ENCODE measurements at places on chromosomes 4 and X.

DNA sequence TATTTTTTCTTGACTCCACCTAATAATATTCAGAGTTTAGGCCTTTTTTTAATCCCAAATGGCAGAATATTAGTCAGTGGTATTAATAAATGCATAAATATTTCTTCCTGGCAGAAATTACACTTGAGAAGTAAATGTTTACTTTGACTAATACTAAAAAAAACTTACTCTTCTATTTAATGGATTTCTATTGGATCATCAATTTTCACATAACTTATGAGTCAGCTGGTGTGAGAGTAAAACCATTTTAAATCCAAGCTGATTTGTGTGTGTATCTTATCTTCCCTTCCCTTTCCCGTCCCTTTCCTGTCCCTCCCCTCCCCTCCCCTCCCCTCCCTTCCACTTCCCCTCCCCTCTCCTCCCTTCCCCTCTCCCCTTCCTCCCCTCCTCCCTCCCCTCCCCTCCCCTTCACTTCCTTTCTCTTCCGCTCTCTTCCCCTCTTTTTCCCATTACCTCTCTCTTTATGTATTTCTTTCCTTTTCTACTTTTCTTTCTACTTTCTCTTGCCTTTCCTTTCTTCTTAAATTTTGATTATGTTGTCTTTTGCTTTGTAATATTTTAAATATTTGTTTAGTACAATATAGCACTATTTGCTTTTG lies 630.1 kb upstream of the EPHA5 start:
- no peak for DNase-seq

- no peak for DNase-seq
Measured at GRCh38 chrX:110920991-110921390, 125.4 kb upstream of the CHRDL1 start.

DNA sequence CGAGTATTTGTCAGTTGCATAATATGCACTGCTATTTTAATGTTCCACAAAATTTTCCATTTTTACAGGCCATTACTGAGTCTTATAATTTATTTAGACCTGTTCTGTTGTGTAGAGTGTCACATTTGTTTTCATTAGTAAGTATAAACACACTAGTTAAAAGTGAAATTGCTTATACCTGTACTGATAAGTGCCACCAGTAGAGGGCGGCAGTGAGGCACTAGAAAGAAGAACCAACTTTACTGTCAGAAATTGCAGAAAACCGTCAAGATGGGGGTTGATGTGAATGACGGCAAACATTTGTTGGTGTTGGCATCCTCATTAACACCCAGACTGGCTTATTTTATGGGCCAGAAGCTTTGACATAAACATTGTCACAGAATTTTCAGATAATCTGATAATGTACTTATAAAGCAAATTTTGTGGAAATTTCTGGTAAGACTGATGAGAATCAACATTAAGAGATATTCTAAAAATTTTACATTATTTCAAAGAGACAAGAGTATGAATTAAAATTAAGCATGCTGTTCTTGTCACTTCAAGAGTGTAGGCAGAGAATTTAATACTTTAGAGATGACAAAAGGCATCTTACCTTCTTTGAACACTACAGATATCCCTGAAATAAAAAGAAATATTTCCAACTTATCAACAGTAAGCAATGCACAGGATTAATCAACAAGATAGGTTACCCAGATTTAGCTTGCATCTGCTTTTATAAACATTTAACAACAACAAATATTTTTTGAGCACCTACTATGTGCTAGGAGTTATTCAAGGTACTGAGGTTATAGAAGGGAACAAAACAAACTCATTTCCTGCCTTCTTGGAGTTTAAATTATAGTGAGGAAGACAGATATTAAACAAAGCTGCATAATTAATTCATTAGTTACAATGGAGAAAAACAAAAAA lies 24.9 kb downstream of the ALPK1 start:
- DNase-seq: no peak

DNA sequence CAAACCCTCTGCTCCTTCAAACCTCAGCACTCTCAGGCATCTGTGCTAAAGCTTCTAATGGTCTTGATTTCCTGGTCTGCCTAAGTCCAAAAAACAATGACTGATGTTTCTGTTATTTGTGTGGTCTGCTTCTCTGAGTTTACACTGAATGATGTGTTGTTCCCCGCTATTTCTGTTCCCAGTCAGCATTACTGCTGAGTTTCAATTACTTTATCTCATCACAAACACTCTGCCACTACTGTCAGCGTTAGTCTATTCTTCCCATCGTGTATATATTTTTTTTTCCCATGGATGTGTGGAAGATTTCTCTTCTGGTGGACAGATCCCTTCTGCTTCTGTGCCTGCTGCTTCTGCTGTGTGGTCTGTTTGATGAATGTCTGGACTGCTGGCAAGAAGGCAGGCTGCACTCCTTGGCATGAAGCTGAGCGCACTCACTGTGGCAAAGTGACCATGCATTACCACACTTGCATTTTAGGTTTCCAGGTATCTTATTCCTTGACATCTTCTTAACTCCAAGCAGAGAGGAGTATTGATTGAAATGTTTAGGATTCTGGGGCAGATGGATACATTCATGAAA lies 106.9 kb upstream of the PAQR3 start:
- DNase-seq: no peak

DNA sequence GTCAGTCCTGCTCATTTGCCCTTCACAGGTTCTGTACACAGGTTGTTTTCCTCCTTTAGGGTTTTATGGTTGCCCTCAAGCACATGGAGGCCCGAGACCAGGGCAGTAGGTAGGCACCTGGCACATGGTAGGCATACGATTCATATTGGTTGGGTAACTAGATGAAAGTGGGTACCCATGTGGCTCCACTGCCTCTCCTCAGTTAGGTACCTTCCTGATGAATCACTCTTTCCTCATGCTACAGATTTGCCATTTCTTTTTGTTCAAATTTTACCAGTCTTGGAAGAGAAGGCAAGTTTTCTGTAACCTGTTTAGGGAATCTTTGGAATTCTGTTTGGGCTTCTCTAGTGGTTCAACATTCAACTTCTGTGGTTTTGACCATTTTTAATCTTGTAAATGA lies 121.3 kb downstream of the FHIP1A start:
- no peak for DNase-seq

DNA sequence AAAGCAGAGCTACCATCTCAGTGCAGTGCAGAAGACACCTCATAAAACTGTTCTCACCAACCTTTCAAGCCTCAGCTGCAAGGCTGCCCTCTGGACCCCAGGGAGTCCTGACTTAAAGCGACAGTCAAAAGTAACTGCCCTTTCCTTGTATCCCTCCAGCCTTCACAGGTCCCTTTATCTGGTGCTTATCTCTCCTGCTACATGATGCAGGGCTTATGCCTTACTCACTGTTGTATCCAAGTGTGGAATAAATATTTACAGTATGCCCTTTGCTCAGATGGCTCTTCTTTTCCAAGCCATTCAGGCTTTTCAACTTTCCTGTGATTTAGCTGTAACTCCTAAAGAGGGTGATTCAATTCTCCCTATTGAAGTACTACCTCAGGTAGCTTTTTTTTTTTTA lies 92.6 kb downstream of the KDR start:
- DNase-seq: no peak

DNA sequence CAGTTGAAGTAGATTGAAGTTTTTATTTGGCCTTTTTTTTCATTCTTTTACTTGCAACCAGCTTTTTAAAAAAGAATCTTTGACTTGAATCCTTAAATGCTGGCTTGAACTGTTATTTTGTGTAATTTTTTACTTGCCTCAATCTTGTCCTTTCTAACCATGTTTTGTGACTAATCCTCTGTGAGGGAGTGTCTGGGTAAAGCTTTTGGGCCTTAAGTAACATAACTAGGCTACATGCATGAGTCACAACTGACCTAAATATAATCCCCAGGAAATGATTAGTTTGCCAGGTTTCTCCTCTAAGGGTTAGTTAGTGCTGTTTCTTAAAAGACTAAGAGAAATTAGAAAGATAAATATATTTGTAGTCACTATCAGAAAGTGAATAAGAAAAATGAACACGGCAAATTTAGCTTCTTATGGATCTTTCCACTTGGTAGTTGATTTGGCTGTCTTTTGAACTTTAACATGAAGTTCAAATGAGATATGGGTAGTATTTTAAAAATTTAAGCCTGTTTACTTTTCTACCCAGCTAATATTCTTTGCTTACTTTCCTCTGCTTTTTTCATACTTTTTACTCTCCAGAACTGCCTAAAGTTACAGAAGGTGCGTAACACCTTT lies 13.0 kb downstream of the EXOC1 start:
- DNase-seq: peak; percentile 85

DNA sequence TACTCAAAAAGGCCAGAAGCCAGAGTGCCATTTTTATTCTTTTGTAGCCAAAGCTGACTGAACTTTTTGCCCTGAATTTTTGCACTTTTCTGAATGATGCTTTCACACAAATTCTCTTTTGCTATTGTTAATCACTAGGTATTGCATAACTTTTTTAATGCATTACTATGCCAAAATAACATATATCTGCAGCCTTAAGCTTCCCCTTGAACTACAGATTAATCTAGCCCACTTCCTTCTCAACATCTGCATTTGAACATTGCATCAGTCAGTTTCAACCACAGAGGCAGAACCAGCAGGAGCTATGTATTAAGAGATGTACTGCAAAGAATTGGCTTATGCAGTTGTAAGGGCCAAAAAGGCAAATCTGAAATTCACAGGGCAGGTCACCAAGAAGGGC lies 197.6 kb upstream of the GYPA start:
- no peak for DNase-seq

DNA sequence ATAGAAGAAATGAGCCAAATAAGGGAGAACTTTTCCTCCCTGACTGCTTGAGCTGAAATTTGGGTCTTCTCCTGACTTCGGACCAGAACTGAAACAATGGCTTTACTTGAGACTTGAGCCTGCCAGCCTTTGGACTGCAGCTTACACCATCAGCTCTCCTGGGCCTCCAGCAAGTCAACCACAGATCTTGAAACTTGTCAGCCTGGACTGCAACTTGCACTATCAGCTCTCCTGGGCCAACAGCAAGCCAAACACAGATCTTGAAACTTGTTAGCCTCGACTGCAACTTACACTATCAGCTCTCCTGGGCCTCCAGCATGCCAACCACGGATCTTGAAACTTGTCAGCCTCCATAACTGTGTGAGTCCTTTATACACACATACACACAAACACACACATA lies 425.9 kb upstream of the PCDH7 start:
- DNase-seq: no peak

DNA sequence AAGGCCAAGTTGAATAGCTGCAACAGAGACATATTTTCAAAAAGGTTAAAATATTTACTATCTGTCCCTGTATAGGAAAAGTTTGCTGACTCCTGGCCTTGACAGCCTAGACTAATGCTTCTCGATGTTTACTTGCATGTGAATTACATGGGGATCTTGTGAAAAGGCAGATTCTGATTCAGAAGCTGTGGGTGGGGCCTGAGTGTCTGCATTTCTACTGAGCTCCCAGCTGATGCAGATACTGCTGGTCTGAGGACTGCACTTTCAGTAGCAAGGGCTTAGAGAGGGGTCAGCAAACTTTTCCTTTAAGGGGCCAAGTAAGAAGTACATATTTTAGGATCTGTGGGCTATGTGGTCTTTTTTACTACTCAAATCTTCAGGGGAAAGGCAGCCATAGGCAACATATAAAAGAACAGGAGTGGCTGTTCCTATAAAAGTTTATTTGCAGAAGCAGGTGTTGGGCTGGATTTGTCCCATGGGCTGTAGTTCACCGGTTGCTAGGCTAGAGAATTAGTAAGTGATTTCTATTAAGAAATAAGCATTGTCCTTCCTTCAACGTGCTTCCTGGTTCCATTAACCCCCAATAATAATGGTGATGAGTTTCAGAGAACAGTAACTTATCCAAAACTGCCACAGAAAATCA lies 97.2 kb upstream of the PDE5A start:
- DNase-seq: no peak

DNA sequence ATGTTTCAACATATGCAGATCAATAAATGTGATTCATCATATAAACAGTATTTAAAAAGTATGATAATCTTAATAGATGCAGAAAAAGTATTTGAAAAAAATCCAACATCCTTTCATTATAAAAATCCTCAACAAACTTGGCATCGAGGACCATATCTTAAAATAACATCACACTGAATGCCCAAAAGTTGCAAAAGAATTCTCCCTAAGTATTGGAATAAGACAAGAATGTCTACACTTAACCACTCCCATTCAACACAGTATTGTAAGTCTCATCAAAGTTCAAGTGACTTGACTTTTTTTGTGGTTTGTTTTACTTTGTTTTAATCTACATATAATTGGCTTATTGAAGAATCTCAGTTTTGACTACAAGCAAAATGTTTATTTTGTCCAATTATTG lies 779.0 kb upstream of the SLIT2 start:
- no peak for DNase-seq

GRCh38 chr4:120062663-120063195 lies 3.9 kb downstream of the MAD2L1 start:
- DNase-seq: no peak

DNA sequence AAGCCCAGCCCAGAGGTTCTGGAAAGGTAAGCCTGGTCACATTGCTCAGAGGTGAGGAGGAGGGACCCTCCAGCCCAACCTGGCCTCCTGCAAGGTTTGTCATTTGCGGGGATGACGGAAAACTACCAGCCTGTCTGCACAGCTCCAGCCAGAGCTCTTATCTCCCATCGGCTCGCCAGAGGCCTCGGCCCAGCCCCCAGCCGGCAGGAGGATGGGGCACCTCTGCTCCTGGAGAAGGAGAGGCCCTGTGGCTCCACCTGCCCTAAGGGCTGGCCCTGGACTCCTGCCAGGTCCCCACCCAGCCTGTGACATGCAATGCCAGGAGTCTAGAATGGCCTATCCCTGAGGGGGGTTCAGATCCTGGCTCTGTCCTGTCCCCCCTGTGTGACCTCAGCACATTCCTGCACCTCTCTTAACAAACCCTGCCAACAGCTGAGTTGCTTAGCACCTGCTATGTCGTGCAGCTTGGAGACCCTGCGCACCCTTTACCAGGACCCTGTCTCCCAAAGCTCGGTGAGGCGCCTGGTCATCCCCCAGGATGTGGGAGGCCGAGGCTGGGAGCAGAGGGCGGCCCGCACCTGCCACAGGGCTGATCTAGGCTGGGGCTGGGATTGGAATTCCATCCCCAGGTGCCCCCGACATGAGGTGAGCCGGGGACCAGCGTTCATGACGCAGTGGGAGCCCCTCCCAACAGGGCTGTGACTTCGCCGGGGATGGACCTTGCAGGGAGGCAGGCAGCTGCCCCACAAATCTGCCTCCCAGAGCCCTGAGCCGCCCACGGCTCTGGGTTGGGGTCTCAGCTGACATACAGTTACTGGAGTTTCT lies 14.4 kb downstream of the ADRA2C start:
- no peak for DNase-seq

DNA sequence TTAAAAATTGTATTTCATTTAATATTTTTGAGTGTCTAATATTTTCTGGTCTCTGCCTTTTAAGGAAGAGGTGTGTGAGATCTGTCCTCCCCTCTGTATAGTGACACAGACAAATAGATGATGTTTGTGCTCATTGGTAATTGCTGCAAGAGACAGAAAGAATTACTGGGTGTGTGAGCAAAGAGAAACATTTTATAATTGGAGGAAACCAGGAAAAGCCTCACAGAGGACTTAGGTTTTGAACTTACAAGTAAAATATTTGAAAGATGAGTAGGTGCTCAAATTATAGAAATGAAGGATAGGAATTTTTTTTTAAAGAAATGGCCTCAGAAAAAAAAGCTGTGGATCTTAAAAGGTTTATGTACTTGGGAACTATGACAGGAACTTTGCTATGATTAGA lies 149.8 kb downstream of the SPCS3 start:
- DNase-seq: no peak

- no peak for DNase-seq
Measured at GRCh38 chr4:142264961-142265360, 581.1 kb downstream of the INPP4B start.

- no peak for DNase-seq
Measured at GRCh38 chr4:28883211-28883610, 1837.0 kb upstream of the PCDH7 start.

Data from AG09309 (cell line).